CD8-positive, alpha-beta memory T cell (primary cell): ENCODE measurements at places on chromosomes 4 and X. TPM values are rescaled to one million over a fixed set of nuclear protein-coding genes. Genes with fewer than 3 reads are reported as not detected.

SLC49A3 gene
- total RNA-seq: 1.1 TPM

DNA sequence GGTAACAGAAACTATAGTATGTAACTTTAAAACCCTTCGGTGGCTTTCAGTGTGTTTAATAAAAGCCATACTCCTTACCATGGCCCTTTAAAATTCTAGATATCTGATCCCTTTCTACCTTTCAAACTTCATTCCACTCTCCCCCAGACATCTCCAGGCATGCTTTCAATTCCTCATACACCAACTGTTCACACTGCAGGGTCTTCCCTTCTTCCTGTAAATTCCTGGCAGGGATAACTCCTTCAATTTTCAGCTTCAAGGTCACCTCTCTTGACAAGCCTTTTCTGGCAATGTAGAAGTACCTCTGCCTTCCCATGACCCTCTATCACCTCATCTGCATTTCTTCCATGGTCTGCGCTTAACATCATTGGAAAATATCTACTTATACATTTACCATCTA, 60.8 kb downstream of the WDFY3 start:
- DNase-seq: no peak
- H3K4me1 ChIP-seq: no peaks in the 10 kb centered on the region
- no peaks in the 10 kb centered on the region for H3K27me3 ChIP-seq
- H3K36me3 ChIP-seq: no peaks in the 10 kb centered on the region
- no peak overlapping the region for H3K4me3 ChIP-seq
- no peak overlapping the region for H3K27ac ChIP-seq

DNA sequence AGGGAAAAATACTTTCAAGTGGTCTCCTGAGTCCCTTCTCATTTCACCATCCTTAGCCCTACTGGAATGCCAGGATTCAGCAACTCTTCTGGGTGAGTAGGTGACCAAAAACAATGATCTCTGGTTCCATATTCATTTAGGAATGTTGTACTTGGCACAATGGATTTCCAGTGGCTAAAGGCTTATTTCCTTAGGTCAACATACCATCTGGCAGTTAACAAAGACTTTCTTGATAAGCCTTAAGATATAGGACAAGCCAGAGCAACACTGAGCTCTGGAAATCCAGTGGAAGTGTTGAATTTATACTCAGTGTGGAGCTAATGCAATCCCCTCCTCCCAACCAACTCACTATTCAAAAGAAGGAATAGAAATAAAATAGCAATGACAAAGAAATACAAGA, 139.4 kb upstream of the EMCN start:
- DNase-seq: no peak
- no peak overlapping the region for H3K27ac ChIP-seq
- no peaks in the 10 kb centered on the region for H3K36me3 ChIP-seq
- H3K4me3 ChIP-seq: no peak overlapping the region
- no peaks in the 10 kb centered on the region for H3K27me3 ChIP-seq
- no peaks in the 10 kb centered on the region for H3K4me1 ChIP-seq

- H3K4me3 ChIP-seq: no peak overlapping the region
- no peaks in the 10 kb centered on the region for H3K4me1 ChIP-seq
- no peak overlapping the region for H3K27ac ChIP-seq
- H3K27me3 ChIP-seq: no peaks in the 10 kb centered on the region
- DNase-seq: no peak
These were observed 17.2 kb upstream of the POLA1 start for GRCh38 chrX:24676403-24677024.

GRCh38 chrX:44474410-44474809, 68.2 kb downstream of the FUNDC1 start:
- no peak for DNase-seq
- no peak overlapping the region for H3K4me3 ChIP-seq
- no peaks in the 10 kb centered on the region for H3K36me3 ChIP-seq
- H3K4me1 ChIP-seq: no peaks in the 10 kb centered on the region
- H3K27me3 ChIP-seq: no peaks in the 10 kb centered on the region
- no peak overlapping the region for H3K27ac ChIP-seq

GRCh38 chrX:113222305-113222704, 381.7 kb upstream of the AMOT start:
- H3K4me3 ChIP-seq: no peak overlapping the region
- H3K4me1 ChIP-seq: no peaks in the 10 kb centered on the region
- no peak overlapping the region for H3K27ac ChIP-seq

DNA sequence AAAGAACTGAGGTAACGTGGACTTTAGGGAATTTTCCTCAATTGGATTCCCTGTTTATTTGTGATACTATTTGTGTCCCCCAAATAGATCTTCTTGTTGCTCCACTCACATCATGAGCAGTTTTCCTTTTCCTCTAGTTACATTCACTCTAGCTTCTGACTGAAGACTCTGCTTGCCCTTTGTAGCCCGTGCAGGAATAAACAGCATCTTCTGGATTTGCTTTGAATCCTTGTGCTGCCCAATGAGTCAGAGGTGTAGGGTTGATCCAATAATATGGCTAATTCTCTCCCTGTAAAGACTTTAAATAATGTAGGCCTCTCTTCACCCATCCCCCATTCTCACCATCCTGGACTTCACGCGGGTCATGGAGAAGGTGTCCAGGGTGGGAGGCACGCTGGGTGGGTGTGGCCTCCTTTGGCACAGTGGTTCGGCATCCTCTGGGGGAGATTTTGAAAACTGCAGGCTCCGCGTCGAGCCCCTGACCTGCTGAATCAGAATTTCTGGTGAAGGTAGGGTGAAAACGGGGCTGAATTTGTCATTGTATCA, 9.0 kb downstream of the HAND2 start:
- H3K4me3 ChIP-seq: no peak overlapping the region
- DNase-seq: no peak
- no peaks in the 10 kb centered on the region for H3K36me3 ChIP-seq
- no peaks in the 10 kb centered on the region for H3K4me1 ChIP-seq

DNA sequence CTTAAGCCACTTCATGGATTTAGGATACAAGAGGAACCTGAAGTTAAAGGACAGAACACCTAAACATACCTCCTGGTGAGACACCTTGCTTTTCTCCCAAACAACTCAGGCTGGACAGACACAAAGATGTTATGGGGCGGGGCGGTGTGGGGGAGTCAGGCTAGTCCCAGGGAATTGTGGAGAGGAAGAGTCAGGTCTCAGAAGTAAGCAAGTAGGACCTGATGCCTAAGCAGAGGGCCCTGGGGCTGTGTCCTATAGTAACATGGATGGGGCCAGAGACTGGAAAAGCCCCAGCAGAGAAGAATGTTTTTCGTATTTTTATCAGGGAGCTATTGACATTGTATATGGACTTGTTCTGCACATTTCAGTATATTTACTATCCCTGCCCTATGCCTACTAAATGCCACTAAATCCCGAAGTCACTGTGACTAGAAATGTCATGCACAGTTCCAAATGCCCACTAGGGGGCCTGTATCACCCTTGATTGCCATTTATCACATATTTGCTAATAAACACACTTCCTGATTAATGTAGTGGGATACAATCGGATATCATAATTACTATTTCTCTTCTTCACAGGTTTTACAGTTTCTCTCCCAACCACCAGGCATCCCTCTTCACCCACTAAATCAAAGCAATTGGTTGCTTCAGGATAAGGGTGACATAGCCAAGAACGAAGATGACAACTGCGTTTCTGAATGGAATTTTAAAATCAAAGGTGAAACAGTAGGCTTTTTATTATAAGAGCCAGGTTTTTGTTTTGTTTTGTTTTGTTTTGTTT, 23.8 kb upstream of the ARHGAP10 start:
- no peak overlapping the region for H3K27ac ChIP-seq
- H3K4me3 ChIP-seq: no peak overlapping the region
- DNase-seq: peak; percentile 36
- no peaks in the 10 kb centered on the region for H3K4me1 ChIP-seq
- H3K27me3 ChIP-seq: no peaks in the 10 kb centered on the region
- no peaks in the 10 kb centered on the region for H3K36me3 ChIP-seq

DNA sequence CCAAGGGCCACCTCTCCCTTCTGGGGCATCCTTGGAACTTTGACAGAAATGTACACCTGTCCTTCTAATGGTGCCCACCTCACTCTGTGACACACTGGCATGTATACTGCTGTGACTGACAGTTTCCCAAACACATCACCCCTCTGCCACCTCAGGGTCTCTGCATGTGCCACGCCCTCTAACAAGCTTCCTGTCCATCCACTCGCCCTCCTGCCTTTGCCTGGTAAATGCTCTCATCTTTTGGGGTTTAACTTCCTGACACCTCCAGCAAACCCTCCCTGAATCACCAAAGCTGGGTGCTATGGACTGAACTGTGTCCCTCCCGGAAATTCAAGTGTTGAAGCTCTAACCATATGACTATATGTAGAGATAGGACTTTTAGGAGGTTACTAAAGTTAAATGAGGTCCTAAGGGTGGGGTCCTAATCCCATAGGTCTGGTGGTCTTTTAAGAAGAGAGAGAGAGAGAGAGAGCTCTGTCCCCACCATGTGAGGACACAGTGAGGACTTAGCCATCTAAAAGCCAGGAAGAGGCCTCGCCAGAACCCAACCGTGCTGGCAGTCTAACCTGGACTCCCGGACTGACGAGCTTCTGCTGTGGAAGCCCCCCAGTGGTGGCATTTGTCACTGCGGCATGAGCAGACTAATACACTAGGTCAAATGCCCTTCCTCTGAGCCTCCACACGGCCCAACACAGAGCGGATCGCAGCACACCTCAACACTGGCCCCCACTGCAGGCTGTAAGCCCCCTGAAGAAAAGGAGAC, 95.6 kb downstream of the AFAP1 start:
- no peaks in the 10 kb centered on the region for H3K27me3 ChIP-seq
- peak; percentile 78 for DNase-seq
- H3K4me3 ChIP-seq: no peak overlapping the region
- peaks cover 10% of the 10 kb centered on the region for H3K4me1 ChIP-seq

GRCh38 chr4:8067274-8067936, 91.2 kb downstream of the ABLIM2 start:
- H3K36me3 ChIP-seq: no peaks in the 10 kb centered on the region
- no peaks in the 10 kb centered on the region for H3K27me3 ChIP-seq
- no peak for DNase-seq

GRCh38 chr4:114396808-114397207, 201.8 kb upstream of the UGT8 start:
- H3K27ac ChIP-seq: no peak overlapping the region
- H3K4me3 ChIP-seq: no peak overlapping the region
- H3K27me3 ChIP-seq: no peaks in the 10 kb centered on the region
- DNase-seq: peak; percentile 43
- no peaks in the 10 kb centered on the region for H3K4me1 ChIP-seq
- H3K36me3 ChIP-seq: no peaks in the 10 kb centered on the region

DNA sequence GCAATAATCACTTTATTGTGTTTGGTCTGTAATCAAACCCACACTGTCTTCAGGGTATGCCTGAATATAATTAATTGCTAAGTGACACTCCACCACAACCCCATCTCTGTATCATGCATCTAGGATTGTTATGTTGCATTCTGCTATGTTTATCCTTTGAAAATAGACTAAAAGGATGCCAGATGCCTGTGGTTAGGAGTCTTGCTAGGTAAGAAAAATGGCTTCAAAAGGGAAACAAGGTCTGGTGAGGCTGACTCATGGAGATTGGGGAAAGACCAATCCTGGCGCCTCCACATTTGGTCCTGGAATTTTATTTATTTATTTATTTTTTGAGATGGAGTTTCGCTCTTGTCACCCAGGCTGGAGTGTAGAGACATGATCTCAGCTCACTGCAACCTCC, 360.5 kb upstream of the SLC7A11 start:
- no peak for DNase-seq
- no peaks in the 10 kb centered on the region for H3K36me3 ChIP-seq
- H3K4me1 ChIP-seq: no peaks in the 10 kb centered on the region
- H3K27ac ChIP-seq: no peak overlapping the region
